Fibroblast of mammary gland (primary cell): ENCODE measurements at places on chromosomes 1 and 21.

GRCh38 chr1:116099919-116100318 lies 11.3 kb upstream of the MAB21L3 start:
- no peak for DNase-seq

DNA sequence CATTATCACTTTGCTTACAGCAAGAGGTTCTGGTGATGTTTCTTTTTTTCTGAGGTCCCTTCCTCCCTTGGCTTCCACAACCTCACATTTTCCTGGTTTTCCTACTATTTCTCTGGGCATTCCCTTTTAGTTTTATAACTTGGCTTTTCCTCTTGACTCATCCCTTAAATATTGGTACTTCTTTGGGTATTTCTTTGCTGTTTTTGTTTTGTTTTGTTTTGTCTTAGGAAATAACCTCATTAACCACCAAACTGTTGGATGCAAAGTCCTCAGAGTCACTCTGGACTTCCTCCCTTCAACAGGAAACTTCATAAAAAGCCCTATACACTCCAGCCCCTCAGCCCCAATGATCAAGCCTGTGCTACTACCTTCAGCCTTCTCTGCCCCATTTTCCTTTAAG lies 211.1 kb downstream of the DUSP10 start:
- no peak for DNase-seq

DNA sequence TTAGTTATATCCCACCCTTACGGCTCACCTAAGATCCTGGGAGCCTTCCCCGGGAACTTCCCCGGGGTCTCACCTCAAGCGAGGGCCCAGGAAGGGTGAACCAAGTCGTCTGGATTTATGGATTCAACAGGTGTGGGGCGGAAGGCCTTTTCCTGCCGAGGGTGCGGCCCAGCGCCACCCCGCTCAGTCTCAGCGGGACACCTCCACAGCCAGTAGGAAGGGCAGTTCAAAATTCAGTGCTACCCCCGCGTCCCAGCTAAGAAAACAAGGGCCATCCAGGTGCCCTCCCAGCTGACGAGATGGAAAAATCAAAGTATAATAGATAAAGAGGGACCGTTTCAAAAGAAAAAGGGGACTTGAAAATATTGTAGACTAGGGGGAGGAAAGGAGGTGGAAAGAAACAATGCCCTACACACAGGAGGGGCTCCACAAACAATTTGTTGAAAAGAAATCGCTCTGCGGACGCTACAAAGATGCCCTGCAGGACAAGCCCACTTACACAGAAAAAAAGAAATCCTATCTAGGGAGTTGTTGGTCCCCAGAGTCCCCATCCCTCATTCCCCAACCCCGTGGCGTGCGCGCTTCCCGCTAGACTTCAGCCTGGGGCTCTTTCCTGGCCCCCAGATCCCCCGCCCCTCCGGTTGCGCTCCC lies 1.3 kb downstream of the SLC2A1 start:
- DNase-seq = no peak

DNA sequence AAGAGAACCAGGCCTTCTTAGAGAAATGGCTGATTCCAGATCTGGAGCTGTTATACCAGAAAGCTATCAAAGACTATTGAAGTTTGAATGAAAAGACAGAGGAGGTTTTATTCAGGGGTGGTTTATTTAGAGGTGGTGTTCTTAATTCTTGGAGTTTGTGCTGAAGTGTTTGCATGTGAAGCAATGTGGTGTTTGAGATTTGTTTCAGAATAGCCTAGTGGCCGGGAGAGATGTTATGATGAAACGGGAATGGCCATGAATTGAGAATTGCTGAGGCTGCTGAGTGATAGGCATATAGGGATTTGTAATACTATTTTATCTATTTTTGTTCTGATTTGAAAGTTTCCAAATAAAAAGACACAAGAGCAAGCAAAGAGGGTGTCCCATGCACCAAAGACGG lies 10.5 kb upstream of the SHE start:
- no peak for DNase-seq

DNA sequence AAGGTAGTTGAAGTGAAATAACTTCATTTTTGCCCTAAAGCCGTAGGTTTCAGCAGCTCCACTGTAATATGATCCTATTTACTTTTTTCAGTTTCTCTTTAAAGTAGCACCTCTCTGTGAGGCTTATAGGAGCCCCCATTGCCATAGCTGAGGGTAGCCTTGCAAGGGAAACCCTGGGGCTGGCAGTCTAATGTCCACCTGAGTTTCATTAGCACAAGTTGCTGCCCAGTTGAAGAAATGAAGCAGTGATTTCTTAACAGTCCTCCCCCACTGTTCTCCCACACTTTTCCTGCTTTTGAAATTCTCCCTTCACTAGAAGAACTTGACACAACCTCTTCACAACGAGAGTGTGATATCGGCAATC lies 1.5 kb downstream of the HMCN1 start:
- peak; percentile 24 for DNase-seq

DNA sequence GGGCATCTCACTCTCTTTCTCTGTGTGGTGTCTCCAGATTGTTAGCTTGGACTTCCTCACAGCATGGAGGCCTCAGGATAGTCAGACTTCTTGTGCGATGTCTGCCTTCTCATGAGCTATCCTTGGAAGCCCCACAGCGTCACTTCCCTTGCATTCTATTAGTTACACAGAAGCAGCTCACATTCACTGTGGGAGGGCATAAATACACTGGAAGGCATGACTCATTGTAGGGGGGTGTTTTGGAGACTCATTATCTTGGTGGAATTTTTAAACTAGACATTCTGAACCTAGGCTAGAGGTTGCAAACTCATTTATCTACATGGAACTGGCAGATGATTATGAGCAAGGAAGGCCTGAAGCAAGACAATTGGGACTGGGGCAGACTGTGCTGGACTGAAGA lies 21.4 kb upstream of the FASLG start:
- DNase-seq = peak; percentile 95

DNA sequence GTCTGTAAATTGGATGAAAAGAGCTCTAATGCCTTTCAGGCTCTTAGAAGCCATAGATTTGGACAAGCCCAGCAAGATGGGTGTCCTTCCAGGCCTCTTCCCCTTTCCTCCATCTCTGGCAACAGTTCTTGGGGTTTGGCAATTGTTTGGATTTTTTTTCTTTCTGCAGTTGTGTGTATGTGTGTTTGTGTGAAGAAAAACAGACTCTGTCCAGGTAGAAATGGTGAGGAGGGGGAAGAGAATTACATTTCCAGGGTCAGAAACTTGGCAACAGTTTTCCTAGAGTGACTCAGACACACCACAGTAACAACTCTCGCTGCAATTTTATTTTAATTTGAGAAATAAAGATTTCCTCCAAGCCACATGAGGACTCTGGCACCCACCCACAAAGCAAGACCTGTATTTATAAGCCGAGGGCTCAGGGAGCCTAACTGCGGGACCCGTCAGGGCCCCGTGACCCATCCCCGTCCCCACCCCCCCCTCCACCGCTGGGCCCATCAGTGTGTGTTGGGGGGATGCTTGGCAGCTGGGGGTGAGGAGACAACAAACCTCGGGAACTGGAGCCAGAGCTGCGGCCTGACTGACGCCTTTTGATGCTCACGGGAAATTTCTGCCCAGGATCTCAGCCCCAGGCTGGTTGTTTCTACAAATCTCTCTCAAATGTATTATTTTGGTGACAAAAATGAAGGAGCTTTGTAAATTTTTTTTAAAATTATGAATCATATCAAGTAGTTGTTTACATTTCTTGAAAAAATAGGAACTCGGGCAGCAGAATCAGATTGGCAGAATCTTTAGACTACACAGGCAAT lies 4.4 kb downstream of the TMEM200B start:
- no peak for DNase-seq

- DNase-seq = no peak
Observed at GRCh38 chr21:46471514-46471913, 12.8 kb downstream of the DIP2A start.
